ENCODE measurements at places on chromosomes 2 and 18. TPM values are rescaled to one million over a fixed set of nuclear protein-coding genes. Genes with fewer than 3 reads are reported as not detected.

HYCC2 gene
- 25.7 TPM for total RNA-seq

DNA sequence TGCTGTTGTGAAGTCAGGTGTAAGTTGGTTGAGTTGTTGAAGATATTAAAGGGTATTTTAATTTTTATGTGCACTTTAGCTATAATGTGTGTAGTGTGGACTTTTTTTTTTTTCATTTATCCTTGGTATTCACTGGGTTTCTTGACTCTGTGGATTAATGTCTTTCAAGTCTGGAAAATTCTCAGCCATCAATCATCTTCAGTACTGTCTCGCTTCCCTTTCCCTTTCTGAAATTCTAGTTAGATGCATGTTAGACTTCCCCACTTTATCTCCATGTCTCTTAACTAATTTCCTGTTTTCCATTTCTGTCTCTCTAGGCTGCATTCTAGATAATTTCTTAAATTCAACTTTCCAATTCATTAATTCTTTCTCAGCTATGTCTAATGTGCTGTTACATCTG lies 247.7 kb upstream of the REV1 start:
- no peak for DNase-seq

DNA sequence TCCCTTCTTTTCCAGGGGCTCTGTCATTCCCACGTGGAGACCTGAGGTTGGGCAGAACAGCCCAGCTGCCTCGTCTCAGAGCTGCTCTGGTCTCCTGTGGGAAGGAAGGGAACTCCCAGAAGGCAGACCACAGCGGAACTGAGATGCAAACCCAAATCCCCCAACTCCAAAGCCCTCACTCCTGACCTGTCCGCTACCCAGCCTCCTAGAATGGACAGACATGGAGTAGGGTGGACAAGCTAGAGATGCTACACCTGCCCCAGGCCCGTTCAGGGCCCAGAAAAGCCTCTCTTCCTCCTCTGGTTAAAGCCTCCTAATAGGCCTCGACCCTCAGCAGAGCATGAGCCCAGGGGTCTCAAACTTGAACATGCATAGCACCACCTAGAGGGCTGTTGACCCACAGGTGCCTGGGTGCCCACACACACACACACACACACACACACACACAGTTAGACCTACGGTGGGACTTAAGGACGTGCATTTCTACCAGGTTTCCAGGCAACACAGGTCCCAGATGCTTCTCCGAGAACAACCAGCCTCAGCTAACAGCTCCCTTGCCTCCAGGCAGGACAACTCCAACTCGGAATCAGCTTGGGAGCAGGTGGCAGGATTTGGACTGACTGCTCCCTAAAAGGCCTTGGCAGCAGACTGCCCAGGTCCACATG lies 93.5 kb downstream of the TNS1 start:
- no peak for DNase-seq

DNA sequence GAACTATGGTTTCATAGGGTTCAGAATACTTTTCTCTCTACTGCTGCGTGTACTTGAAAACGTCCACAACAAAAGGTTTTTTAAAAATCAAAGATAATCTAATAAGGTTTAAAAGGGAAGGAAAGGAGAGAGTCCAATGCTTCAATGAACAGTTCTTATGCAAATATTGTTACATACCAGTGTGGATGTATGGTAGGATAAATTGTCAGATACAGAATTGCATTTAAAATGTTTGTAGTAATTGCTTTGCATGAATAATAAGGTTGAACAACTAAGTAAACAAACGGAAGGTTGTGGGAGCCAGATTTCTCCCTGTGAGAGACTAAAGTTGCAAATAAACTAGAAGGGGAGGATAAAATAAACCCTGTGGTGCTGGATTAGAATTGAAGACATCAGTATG lies 53.8 kb upstream of the RBBP8 start:
- DNase-seq, result no peak

DNA sequence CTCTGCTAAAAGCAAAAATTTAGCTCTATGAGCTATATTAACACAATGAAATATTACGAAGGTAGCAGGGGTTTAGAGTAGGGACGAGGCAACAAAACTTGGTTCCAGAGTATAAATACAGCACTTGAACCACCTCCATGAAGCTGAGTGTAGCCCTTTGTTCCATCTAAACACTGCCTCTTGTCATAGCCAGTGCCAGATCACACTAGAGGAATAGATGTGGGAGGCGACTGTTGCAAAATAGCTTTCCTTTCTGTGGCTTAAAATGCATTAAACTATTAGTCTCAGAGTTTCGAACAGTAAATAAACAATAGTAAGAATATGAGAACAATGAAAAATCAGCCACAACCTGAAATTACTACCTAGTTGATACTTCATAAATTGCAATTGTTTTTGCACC lies 29.8 kb downstream of the PIEZO2 start:
- no peak for DNase-seq

All from progenitor cell of endocrine pancreas (in vitro differentiated cells).